Ureter (tissue), 1 donor: ENCODE measurements at places on chromosomes 7 and 10. TPM values are rescaled to one million over a fixed set of nuclear protein-coding genes. Genes with fewer than 3 reads are reported as not detected.

DNA sequence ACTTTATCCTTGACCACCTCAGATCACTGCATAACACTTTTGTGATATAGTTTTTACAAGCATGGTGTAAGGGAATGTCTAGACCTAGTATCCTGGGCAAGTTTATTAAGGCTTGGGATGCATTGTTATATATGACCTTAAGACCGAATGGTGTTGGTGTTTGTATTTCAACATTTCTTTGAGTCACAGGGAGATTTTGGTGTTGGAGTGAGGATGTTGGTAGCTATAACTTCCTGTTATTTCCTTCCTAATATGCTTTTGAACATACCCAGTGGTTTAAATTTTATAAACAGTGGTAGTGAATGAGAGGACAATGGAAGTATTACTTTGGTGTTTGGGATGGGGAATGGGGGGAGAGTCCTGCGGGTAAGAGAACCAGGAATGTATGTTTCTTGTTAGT lies 2.6 kb downstream of the EXOC4 start:
- no peak for DNase-seq

GRCh38 chr10:95034401-95034800 lies 34.9 kb downstream of the CYP2C8 start:
- no peak for DNase-seq

DNA sequence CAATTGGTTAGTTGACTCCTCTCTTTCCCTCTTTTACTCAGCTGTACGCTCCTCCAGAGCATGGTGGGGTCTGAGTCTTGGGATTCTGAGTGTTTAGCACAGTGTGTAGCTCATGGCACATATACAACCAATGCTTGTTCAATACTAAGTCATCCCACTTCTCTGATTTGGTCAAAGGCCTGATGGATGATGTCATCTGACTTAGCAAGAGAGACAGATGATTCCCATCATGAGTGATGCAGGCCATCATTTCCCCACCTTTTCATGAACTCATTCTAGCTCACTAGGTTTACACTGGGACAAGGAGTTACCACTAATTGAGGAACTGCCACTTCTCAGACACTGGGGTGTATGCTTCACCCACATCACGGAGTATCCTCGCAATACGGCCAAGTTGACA lies 3.8 kb downstream of the ICA1 start:
- no peak for DNase-seq

Gene NEUROD6
- total RNA-seq = not detected

GRCh38 chr10:119483001-119483400 lies 59.5 kb downstream of the RGS10 start:
- DNase-seq = no peak

Gene SPDYE16
- total RNA-seq = 1.3 TPM

Gene SPACDR
- total RNA-seq = not detected

DNA sequence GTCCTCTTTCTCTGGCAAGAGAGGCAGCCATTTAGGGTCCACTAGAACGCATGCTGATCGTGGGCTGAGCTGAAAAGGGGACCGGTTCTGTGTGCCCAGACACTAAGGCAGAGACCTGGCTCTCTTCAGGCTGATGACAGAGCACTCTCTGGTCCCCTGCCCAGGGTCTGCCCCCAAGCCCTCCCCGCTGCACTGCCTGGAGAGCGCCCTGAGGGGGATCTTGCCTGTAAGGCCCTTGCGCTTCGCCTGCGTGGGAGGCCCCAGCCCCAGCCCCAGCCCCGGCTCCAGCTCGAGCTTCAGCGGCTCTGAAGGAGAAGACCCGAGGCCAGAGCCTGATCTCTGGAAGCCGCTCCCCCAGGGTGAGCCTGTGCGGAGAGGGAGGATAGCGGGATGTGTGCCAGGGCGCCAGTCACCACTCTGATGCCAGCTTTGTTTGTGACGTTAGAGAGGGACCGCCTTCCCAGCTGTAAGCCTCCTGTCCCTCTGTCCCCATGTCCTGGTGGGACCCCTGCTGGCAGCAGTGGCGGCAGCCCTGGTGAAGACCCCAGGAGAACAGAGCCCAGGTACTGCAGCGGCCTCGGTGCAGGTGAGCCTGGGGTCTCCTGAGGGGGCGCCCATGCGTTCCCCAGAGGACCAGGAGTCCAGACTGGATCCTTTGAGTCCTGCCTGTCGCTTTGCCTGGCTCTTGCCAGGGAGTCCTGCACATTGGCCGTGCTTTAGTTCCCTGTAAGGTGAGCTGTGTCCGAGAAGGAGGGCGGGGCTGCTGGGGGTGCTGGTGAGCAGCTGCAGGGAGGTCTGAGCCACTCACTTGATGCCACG lies 43.2 kb downstream of the ZNF467 start:
- no peak for DNase-seq

DNA sequence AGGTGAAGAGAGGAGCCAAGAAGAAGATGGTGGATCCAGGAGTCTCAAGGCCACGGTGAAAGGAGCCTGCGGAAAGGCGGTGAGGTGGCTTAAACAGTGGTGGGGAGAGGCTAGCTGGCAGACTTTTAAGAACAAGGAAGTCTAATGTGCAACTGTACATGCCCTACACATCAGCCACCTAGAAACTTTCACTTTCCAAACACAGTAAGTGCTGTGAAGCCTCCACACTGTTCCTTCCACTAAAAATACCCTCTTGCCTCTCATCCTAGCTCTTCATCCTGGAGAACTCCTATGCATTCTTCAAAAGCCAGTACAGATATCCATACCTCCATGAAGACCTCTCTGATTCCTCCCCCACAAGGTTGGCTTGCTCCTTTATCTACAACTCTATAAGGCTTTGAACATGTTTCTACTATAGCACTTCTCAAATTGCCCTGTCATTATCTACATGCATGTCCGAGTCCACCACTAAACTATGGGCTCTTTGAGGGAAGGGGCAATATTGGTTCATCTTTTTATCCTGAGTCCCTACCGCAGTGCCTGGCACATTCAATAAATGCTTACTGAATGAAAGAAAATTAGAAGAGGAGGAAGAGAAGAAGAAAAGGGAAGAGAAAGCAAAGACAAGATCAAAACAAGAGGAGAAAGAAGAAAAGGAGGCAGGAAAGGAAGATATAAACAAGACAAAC lies 54.2 kb downstream of the DNAJC12 start:
- DNase-seq = no peak

Gene VWDE
- 2.6 TPM for total RNA-seq

- no peak for DNase-seq
These were observed 10.7 kb downstream of the HECTD2 start for GRCh38 chr10:91420868-91421267.

Gene TEX36
- total RNA-seq = not detected

Gene NUPR2
- total RNA-seq = 2.8 TPM

GRCh38 chr10:77516575-77516974 lies 121.0 kb downstream of the KCNMA1 start:
- no peak for DNase-seq

DNA sequence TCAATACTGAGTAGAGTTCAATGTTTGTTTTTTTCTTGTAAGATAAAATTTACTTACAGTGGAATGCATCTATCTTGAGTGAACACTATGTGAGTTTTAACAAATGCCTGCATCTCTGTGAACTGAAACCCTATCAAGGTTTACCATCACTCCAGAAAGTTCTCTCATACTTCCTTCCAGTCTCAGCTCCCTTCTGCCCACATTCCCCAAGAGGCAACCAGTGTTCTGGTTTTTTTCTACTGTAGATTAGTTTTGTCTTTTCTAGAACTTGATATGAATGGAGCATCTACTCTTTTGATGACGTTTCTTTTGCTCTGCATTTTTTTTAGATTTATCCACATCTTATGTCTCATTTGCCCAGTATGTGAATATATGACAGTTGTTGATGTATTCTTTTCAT lies 17.1 kb downstream of the WIPI2 start:
- DNase-seq = no peak

Gene CFAP69
- total RNA-seq = 9.3 TPM
